ENCODE measurements at places on chromosomes 5 and 9. TPM values are rescaled to one million over a fixed set of nuclear protein-coding genes. Genes with fewer than 3 reads are reported as not detected.

DNA sequence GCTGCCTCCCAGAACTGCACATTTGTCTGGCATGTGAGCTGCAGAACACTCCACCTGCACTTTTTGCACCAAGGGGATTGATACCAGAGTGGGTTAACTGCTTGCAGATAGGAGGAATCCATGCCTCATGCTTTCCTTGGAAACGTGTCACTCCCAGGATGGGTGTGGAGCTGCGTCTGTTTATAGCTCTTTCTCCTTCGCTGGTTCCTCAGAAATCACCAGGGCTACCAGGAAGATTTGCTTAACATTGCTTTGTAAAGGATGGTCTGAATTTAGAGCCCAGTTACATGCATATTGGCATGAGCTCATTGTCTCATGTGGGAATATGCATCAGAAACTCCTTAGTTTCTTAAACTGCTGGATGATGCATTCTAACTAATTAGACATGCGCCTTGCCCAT lies 234.6 kb downstream of the GADD45G start:
- no peak overlapping the region for H3K4me3 ChIP-seq
- no peak overlapping the region for H3K27ac ChIP-seq
- H3K36me3 ChIP-seq = no peaks in the 10 kb centered on the region
- H3K4me1 ChIP-seq = peaks cover 6% of the 10 kb centered on the region
- DNase-seq = no peak
- peaks cover 29% of the 10 kb centered on the region for H3K27me3 ChIP-seq

DNA sequence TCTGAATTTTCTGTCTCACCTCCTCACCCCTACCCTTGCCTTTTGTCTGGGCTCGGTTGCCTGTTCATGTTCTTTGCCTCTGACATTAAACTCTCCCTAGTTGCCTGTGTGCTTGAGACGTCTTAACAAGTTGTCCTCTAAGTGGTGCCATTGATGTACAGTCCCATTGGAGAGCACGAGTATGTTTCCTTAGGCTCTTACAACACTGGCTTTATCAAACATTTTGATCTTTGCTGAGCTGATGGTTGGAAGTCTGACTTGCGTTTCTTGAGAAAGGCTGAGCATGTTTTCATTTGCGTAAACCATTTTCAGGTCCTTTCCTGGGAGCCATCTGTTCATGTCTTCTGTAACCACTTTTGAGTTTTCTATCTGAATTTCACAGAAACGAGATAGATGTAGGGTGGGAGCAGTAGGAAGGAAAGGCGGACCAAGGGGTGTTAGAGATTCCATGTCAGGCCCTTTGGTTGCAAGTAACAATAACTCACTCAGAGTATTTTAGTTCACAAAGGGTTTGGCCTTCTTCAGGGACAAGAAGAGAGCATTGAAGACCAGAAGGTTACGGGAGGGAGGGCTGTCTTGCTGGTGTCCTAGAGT lies 35.4 kb downstream of the OTULIN start:
- H3K4me1 ChIP-seq = peaks cover 48% of the 10 kb centered on the region
- H3K27ac ChIP-seq = peak overlapping the region; percentile 38
- no peak overlapping the region for H3K4me3 ChIP-seq
- no peak for DNase-seq
- H3K27me3 ChIP-seq = no peaks in the 10 kb centered on the region

DNA sequence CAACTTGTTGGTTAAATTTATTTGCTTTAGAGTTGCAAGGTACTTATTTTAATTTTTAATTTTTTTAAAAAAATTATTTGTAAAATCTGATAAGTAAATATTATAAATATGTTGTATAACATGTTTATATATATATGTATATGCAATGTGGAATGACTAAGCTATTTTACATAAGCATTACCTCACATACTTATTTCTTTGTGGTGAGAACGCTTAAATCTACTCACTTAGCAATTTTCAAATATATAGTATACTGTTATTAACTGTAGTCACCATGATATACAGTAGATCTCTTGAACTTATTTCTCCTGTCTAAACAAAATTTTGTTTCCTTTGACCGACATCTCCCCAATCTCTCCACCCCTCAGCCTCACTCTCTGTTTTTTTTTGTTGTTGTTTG lies 147.8 kb downstream of the NNT start:
- no peak for DNase-seq
- H3K27me3 ChIP-seq = peaks cover 4% of the 10 kb centered on the region
- no peak overlapping the region for H3K27ac ChIP-seq
- no peaks in the 10 kb centered on the region for H3K36me3 ChIP-seq
- H3K4me1 ChIP-seq = no peaks in the 10 kb centered on the region

DNA sequence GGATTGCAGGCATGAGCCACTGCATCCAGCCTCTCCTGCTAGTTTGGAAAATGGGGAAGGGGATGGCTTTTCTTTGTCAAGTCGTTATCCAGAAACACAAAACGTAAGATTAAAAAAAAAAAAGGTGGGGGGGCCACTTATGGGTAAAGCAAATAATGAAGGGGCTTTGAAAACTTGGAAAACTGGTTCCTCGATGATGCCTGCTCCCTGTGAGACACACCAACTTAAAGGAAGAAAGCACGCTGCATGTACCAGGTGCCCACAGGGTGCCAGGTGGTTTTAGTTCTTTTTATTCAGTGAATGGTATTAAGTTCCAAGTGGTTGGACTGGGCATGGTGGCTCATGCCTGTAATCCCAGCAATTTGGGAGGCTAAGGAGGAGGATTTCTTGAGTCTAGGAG lies 170.1 kb downstream of the GOLPH3 start:
- no peaks in the 10 kb centered on the region for H3K36me3 ChIP-seq
- no peak overlapping the region for H3K27ac ChIP-seq
- H3K4me1 ChIP-seq = no peaks in the 10 kb centered on the region
- H3K27me3 ChIP-seq = no peaks in the 10 kb centered on the region
- no peak for DNase-seq

DNA sequence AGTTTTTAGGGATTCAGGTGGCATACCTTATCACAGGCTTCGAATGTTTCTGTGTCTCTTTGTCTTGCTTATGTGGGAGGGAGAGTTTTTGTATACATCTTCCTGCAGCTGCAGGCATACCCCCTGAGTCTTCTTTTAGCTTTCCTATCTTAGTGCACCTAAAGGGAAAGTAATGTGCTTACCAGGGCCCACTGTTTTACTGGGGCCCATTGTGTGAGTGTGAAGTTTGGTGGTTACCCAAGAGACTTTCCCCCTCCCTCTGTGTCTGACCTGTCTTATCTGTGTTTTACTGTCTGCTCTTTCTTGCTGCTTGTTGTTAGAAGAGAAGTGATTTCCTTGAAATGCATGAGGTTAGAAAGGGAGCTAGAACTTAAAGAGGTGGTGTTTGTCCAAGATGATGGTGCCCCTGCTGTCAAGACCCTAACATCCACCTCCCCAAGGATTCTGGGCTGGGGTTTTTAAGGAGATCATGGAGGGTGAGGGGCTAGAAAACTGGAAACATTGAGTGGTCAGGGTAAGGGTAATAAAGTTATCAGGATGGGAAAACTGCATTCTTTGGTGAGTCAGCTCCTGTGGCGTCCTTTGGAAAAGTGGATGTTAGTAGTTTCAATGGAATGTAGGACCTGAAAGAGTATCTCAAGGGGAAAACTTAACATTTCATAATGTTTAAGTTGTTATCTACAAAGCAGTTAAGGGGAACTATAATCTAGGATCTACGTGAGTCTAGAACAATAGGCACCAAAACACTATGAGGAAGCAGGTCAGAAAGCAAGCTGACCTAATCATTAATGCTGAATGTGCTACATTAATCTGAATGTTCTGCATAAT lies 583.5 kb upstream of the TUSC1 start:
- no peaks in the 10 kb centered on the region for H3K4me1 ChIP-seq
- DNase-seq = no peak
- H3K4me3 ChIP-seq = no peak overlapping the region
- no peaks in the 10 kb centered on the region for H3K36me3 ChIP-seq
- no peak overlapping the region for H3K27ac ChIP-seq

DNA sequence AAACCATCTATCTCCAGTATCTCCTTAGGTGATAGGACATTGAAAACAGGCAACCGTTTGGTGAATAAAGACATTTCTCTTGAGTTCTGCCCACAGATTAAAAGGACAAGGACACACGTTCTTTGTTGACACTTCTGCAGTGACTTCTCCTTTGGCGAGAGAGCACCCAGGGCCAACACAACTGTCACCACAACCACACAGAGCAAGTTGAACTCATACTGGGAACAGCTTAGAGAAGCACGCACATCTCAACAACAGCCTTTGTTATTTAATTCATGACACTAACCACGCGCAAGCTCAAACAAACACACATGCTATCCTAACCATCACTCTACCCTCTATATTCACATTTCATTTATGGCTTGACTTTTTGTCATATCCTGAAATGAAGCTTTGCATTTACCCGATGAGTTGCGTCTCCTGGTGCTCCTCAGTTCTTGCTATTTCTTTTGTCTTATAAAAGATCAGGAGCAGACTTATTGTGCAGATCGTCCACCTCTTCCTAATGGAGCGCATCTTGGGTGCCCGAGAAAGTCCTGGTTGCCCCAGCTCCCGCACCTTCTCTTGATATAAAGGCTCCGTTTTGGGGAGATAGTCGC lies 543 bp downstream of the ST8SIA4 start:
- H3K4me1 ChIP-seq = peaks cover 47% of the 10 kb centered on the region
- peak; percentile 61 for DNase-seq
- H3K36me3 ChIP-seq = peaks cover 30% of the 10 kb centered on the region
- H3K4me3 ChIP-seq = peak overlapping the region; percentile 99
- no peaks in the 10 kb centered on the region for H3K27me3 ChIP-seq

DNA sequence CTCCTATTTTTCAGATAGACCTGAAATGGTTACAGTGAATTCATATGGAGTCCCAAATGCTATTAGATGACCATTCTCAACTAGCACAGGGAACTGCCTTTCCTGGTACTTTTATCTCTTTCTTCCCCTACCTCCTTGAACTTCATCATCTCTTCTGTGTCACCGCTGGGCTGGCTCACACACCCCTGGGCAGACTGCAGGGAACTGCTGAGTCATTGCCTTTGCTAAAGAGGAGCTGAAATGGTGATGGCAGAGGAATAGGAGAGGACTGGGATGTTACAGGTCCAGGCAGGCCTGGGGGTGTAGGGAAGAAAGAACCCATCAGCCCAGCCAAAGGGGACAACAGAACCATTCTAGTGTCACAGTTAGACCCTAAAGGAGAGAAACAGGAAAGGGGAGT lies 322.3 kb downstream of the ASTN2 start:
- no peak overlapping the region for H3K27ac ChIP-seq
- H3K4me3 ChIP-seq = no peak overlapping the region
- H3K36me3 ChIP-seq = no peaks in the 10 kb centered on the region
- no peak for DNase-seq

DNA sequence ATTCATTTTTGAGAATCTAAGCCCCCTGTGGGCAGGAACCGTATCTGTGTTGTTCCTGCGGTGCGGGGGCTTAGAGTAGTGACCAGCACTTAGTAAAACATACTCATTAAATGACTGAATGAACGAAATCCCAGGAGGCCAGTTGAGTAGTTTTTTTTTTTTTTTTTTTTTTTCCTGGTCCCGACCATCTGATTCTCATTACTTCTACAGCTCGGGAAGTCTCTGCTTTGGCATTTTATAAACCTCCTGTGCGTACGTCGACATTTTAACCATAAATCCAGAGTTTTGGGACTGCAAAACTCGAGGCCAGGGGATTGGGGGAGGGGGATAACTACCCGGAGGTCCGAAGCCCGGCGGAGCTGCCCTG lies 31.5 kb upstream of the SPRY4 start:
- peak overlapping the region; percentile 81 for H3K4me3 ChIP-seq
- no peaks in the 10 kb centered on the region for H3K36me3 ChIP-seq
- H3K27me3 ChIP-seq = no peaks in the 10 kb centered on the region
- H3K4me1 ChIP-seq = peaks cover 46% of the 10 kb centered on the region
- no peak for DNase-seq

DNA sequence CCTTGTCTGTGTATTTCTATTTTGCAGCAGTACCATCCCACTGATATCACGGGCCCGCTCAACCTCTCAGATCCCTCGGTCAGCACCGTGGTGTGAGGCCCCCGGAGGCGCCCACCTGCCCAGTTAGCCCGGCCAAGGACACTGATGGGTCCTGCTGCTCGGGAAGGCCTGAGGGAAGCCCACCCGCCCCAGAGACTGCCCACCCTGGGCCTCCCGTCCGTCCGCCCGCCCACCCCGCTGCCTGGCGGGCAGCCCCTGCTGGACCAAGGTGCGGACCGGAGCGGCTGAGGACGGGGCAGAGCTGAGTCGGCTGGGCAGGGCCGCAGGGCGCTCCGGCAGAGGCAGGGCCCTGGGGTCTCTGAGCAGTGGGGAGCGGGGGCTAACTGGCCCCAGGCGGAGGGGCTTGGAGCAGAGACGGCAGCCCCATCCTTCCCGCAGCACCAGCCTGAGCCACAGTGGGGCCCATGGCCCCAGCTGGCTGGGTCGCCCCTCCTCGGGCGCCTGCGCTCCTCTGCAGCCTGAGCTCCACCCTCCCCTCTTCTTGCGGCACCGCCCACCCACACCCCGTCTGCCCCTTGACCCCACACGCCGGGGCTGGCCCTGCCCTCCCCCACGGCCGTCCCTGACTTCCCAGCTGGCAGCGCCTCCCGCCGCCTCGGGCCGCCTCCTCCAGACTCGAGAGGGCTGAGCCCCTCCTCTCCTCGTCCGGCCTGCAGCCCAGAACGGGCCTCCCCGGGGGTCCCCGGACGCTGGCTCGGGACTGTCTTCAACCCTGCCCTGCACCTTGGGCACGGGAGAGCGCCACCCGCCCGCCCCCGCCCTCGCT lies 1.9 kb downstream of the LRRC26 start:
- H3K27me3 ChIP-seq = peaks cover 7% of the 10 kb centered on the region
- no peak for DNase-seq
- H3K27ac ChIP-seq = no peak overlapping the region
- H3K4me1 ChIP-seq = no peaks in the 10 kb centered on the region

DNA sequence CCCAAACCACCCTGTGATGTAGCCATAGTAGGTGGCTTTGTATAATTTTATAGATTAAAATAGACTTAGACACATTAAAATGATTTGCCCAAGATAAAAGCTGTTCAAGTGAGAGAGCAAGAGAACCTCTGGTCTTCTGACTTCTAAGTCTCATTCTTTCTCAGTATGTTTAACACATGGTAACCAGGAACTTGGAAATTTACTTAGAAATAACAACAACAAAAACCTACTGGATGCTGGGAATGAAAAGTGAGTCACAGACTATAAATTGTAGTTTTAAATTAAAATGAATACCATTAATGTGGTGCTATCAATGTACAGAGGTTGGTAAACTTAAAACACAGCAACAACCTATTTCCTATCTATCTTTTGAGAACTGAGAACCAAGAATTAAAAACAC lies 30.4 kb downstream of the HMGCR start:
- no peak overlapping the region for H3K4me3 ChIP-seq
- no peak for DNase-seq
- no peaks in the 10 kb centered on the region for H3K27me3 ChIP-seq

DNA sequence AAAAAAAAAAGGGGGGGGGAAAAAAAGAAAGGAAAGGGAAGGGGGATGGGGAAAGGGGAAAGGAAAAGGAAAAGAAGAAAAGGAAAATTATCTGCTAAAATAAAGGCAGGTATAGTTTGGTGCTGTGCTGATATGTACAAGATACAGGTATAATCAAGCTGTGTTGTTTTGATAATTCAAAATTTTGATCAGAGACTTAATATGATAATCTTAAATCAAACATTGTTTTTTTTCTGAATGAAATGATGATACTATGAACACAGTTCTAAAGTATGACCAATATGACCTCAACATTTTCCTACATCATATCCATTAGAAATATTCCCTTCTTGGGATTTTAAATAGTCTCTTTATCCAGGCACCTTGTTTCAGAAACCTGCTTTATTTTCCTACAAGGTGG lies 115.6 kb upstream of the TRPM3 start:
- H3K4me3 ChIP-seq = no peak overlapping the region
- no peak overlapping the region for H3K27ac ChIP-seq
- H3K27me3 ChIP-seq = no peaks in the 10 kb centered on the region
- DNase-seq = no peak

Gene TMC1
- not detected for total RNA-seq

Gene ESM1
- not detected for total RNA-seq

Gene GCNT4
- total RNA-seq = 0.57 TPM

Gene SH3GL2
- total RNA-seq = not detected

Gene BSPRY
- total RNA-seq = 2.5 TPM

Gene INSL6
- not detected for total RNA-seq

Gene GTF3C4
- 18.8 TPM for total RNA-seq

Gene GMCL2
- total RNA-seq = not detected

Gene LHX3
- total RNA-seq = not detected

Measured in natural killer cell treated with Interleukin-12 subunit alpha and Interleukin-12 subunit beta and Interleukin-15 and Interleukin-18, amount 100 ng/mL, for 72 hours (primary cell).